Left cardiac atrium (tissue), 4 donors: ENCODE measurements at places on chromosomes 2 and 18. TPM values are rescaled to one million over a fixed set of nuclear protein-coding genes. Genes with fewer than 3 reads are reported as not detected.

The SERPINB4 gene
- total RNA-seq, result not detected

The HOXD13 gene
- total RNA-seq, result not detected

The ANKRD29 gene
- 4.7 TPM for total RNA-seq

The WDR43 gene
- 17.9 TPM for total RNA-seq

The DNAH7 gene
- total RNA-seq, result 0.44 TPM

- DNase-seq, result no peak
Observed at GRCh38 chr18:58492891-58493469, 135.9 kb downstream of the ALPK2 start.

- no peak for DNase-seq
Observed at GRCh38 chr2:43701111-43701510, 24.9 kb upstream of the C1GALT1C1L start.

- no peak for DNase-seq
Observed at GRCh38 chr2:64168201-64168600, 24.0 kb upstream of the PELI1 start.

DNA sequence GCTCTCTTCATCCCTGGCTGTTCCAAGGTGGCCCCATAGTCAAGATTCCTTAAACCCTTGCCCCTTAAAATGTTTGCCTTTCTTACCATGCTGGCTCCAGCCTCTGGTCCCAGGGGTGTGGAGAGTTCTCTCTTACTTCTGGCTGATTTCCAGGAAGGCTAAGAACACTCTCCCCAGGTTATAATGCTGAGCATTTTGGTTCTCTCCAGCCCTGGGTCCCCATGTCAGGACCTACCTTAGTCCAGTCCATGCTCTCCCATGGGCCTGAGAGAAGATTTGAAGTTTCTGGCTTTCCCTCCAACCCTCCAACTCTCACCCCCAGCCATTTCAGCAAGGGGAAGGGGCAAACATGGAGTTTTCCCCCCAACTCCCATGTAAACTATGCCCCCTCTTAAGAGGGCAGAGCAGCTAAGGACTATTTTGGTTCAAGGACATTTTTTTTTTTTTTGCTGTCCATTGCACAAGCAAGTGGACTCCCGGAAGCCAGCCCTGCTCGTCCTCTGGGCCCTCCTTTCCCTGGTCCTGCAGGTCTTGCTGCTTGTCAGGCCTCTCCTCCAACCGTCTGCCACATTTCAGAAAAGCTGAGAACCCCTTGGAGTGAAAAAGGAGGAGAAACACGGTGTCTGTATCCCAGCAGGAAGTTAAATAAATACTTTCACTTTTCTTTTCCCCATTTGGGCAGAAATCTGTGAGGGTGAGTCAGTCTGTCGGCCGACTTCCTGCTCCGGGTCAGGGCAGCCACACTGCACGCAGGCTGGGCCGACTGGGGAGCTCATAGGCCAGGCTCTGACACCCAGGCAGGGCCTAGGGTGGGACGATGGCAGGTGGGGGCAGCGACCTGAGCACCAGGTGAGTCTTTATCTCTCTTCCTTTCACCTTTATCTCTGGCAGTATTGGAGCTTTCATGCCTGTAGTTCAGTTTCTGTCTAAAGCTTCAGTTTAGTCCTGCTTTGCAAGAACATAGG, at the start of gene SP140L:
SP140L (plus strand) TSS at position 741 of the 965 bp plus-strand sequence; CDS start at position 818, 77 bp downstream.
- peak; percentile 79 for DNase-seq

- DNase-seq, result no peak
Observed at GRCh38 chr2:182726473-182726872, 10.4 kb downstream of the DNAJC10 start.

GRCh38 chr2:127408004-127408806, 10.0 kb upstream of the PROC start:
- peak; percentile 93 for DNase-seq
